ENCODE measurements at places on chromosomes 4 and X. TPM values are rescaled to one million over a fixed set of nuclear protein-coding genes. Genes with fewer than 3 reads are reported as not detected.
A peak's percentile ranks its signal among the peaks of the same experiment; 100 is the strongest.

RTL3 gene
- not detected for total RNA-seq

SLC6A14 gene
- total RNA-seq = not detected

GRCh38 chr4:76867880-76868655, 29.9 kb downstream of the SOWAHB start:
- peak; percentile 45 for DNase-seq
- no peak overlapping the region for H3K27ac ChIP-seq
- H3K4me1 ChIP-seq = no peaks in the 10 kb centered on the region
- no peak overlapping the region for H3K4me3 ChIP-seq
- H3K36me3 ChIP-seq = no peaks in the 10 kb centered on the region

DNA sequence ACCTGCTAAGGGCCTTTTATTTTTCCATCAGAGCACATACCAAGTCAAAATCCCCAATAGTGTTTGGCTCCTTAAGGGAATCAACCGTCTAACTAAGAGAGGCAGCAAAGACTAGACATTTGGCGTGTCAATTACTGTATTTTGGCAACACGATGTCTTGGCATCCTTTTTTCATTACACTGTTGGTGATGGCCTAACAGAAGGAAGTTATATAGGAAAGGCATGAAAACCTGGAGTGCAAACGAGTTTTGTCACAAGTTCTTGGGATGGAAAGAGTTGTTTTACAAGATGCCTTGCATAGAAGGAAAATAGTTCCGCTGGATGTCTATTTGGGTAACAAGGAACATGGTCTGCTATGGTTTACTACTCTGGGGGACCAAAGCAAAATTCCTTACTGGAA, 119.2 kb upstream of the TTC29 start:
- no peaks in the 10 kb centered on the region for H3K36me3 ChIP-seq
- H3K27me3 ChIP-seq = no peaks in the 10 kb centered on the region
- H3K4me3 ChIP-seq = no peak overlapping the region
- H3K27ac ChIP-seq = no peak overlapping the region

GRCh38 chr4:67687636-67688035, 13.3 kb downstream of the UBA6 start:
- no peaks in the 10 kb centered on the region for H3K4me1 ChIP-seq
- no peaks in the 10 kb centered on the region for H3K27me3 ChIP-seq
- H3K27ac ChIP-seq = no peak overlapping the region
- H3K4me3 ChIP-seq = no peak overlapping the region
- no peak for DNase-seq

- peaks cover 3% of the 10 kb centered on the region for H3K4me1 ChIP-seq
- no peak for DNase-seq
- H3K27ac ChIP-seq = no peak overlapping the region
- no peaks in the 10 kb centered on the region for H3K27me3 ChIP-seq
- no peak overlapping the region for H3K4me3 ChIP-seq
- H3K36me3 ChIP-seq = no peaks in the 10 kb centered on the region
Measured at GRCh38 chr4:174273930-174274329, 9.5 kb downstream of the FBXO8 start.

TMLHE gene
- 36.2 TPM for total RNA-seq

DNA sequence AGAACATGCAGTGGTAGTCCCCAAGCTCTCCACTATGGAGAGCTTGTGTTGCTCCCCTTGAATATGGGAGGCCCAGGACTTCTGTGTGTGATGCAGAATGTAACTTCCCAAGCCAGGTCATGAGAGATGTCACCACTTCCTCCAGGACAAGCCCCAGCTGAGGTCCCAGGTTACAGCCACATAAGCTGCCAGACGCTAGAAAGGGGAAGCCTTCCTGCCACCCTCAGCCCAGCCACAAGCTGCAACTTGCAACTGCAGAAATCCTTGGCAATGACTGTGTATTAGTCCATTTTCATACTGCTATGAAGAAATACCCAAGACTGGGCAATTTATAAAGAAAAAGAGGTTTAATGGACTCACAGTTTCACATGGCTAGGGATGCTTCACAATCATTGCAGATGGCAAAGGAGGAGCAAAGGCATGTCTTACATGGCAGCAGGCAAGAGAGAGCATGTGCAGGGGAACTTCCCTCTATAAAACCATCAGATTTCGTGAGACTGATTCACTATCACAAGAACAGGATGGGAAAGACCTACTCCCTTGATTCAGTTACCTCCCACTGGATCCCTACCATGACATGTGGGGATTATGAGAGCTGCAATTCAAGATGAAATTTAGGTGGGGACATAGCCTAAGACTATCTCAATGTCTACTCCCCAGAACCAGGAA, 91.5 kb upstream of the DHX15 start:
- H3K27me3 ChIP-seq = no peaks in the 10 kb centered on the region
- no peak overlapping the region for H3K27ac ChIP-seq
- no peak overlapping the region for H3K4me3 ChIP-seq

DNA sequence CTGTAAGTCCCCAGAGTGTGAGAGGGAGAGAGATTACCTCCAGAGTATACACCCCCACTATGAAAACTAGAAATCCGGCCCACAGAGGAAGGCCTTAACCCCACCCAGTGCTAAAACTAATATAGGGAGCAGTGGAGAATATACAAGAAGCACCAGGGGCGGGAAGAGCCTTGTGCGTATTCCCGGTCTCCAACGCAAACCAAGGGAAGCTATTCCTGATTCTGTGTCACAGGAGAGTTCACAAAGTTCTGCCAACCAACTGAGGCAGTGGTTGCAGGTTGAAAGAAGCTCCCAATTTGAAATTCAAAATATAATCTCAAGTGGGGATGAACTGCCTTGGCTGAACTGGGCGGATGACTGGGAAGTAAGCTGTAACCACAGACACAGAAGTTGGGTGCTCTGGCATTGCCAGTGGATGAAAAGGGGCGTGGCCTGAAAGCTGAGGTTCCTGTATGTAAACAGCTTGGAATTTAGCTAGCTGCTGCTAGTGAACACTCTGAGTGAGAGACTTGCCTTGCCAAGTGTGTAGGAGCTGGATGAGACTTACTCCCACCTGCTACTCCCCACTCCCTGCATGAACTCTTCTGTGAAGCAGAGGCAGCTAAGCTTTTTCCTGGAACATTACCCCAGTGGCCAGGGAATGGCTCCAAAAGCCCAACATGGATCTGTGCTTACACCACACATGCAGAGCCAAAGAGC, 32.7 kb downstream of the ELF2 start:
- no peak overlapping the region for H3K4me3 ChIP-seq
- peaks cover 16% of the 10 kb centered on the region for H3K4me1 ChIP-seq
- H3K27ac ChIP-seq = no peak overlapping the region
- no peak for DNase-seq

GRCh38 chr4:1084796-1085403, 28.5 kb downstream of the RNF212 start:
- H3K27me3 ChIP-seq = 0 out of 2 replicates have a peak, but pooled peaks cover 2% of the 10 kb centered on the region
- no peak overlapping the region for H3K4me3 ChIP-seq
- H3K27ac ChIP-seq = no peak overlapping the region
- peaks cover 27% of the 10 kb centered on the region for H3K4me1 ChIP-seq

GRCh38 chrX:108439961-108440696, 491 bp downstream of the COL4A5 start:
- H3K4me1 ChIP-seq = no peaks in the 10 kb centered on the region
- no peak overlapping the region for H3K27ac ChIP-seq
- H3K36me3 ChIP-seq = no peaks in the 10 kb centered on the region
- no peak overlapping the region for H3K4me3 ChIP-seq
- no peak for DNase-seq

- H3K4me1 ChIP-seq = no peaks in the 10 kb centered on the region
- no peaks in the 10 kb centered on the region for H3K36me3 ChIP-seq
- DNase-seq = no peak
- 0 out of 2 replicates have a peak, but pooled peaks cover 2% of the 10 kb centered on the region for H3K27me3 ChIP-seq
- no peak overlapping the region for H3K27ac ChIP-seq
Measured at GRCh38 chrX:13581554-13581953, 12.2 kb downstream of the EGFL6 start.

- no peak overlapping the region for H3K27ac ChIP-seq
- H3K27me3 ChIP-seq = no peaks in the 10 kb centered on the region
- H3K4me1 ChIP-seq = no peaks in the 10 kb centered on the region
- no peak overlapping the region for H3K4me3 ChIP-seq
Measured at GRCh38 chr4:124433500-124433899, 279.0 kb downstream of the ANKRD50 start.

CCDC160 gene
- not detected for total RNA-seq

SMAD1 gene
- not detected for total RNA-seq

- H3K27me3 ChIP-seq = no peaks in the 10 kb centered on the region
- no peak for DNase-seq
- H3K4me3 ChIP-seq = no peak overlapping the region
- no peak overlapping the region for H3K27ac ChIP-seq
Measured at GRCh38 chr4:29309050-29309449, 1411.1 kb upstream of the PCDH7 start.

RUFY3 gene
- total RNA-seq = 25.2 TPM

- no peak for DNase-seq
- no peak overlapping the region for H3K27ac ChIP-seq
- no peaks in the 10 kb centered on the region for H3K27me3 ChIP-seq
- no peak overlapping the region for H3K4me3 ChIP-seq
- no peaks in the 10 kb centered on the region for H3K4me1 ChIP-seq
- no peaks in the 10 kb centered on the region for H3K36me3 ChIP-seq
Measured at GRCh38 chrX:68867458-68868112, 38.8 kb downstream of the EFNB1 start.

GRCh38 chr4:20639346-20639745, 60.9 kb upstream of the PACRGL start:
- no peak overlapping the region for H3K4me3 ChIP-seq
- H3K36me3 ChIP-seq = no peaks in the 10 kb centered on the region
- DNase-seq = no peak
- H3K27me3 ChIP-seq = no peaks in the 10 kb centered on the region
- H3K4me1 ChIP-seq = no peaks in the 10 kb centered on the region

PROM1 gene
- 0.14 TPM for total RNA-seq

DNA sequence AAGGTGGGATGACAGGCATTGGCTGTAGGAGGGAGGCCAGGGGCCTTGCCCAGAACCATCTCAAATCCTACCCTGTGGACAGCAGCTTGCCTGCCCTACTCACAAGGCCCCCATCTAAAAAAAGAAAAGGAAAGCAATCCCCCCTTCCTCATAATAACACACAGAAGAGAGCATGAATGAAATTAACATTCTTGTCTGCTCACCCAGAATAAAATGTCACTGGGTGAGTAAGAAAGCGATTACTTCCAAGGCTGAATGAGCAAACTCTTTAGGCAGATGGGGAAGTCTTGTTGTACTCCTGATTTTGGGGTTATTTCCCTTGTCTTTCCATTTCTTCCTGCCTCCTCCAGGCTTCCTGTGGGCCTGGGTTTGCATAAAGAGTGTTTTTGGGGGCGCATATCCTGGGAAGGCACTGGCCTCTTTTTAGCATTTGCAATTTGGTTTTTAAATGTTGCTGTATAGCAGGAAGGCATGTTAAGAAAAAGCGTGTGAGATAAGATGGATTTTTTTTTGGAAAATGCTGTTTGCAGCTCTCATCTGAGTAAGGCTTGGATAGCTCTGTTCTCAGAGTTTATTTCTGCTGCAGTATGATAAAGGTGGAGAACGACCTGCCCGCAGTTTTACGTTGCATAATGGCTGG, 248.3 kb upstream of the GATB start:
- no peak overlapping the region for H3K27ac ChIP-seq
- H3K4me1 ChIP-seq = peaks cover 11% of the 10 kb centered on the region
- DNase-seq = no peak
- H3K4me3 ChIP-seq = no peak overlapping the region
- H3K27me3 ChIP-seq = no peaks in the 10 kb centered on the region

DNA sequence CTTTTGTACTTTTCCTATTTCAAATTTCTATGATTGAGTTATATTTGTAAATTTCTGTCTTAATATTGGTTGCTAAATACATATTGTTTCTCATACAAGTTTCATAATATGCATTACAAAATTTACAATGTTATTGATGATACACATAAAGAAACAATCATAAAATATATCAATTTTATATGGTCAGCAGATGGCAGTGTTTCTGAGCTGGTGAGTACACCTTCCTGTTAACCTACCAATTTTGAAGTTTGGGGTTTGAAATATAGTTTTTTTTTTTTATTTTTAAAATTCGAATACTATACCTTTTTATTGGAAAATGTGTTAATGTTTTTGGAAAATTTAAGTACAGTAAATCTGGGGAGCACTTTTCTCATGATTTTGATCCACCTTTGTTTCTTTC, 1953.1 kb upstream of the ADGRL3 start:
- H3K27me3 ChIP-seq = no peaks in the 10 kb centered on the region
- H3K4me3 ChIP-seq = no peak overlapping the region
- H3K4me1 ChIP-seq = no peaks in the 10 kb centered on the region
- no peaks in the 10 kb centered on the region for H3K36me3 ChIP-seq
- peak; percentile 44 for DNase-seq

- no peak for DNase-seq
- no peak overlapping the region for H3K27ac ChIP-seq
Measured at GRCh38 chr4:38624311-38624710, 39.7 kb upstream of the KLF3 start.

DNA sequence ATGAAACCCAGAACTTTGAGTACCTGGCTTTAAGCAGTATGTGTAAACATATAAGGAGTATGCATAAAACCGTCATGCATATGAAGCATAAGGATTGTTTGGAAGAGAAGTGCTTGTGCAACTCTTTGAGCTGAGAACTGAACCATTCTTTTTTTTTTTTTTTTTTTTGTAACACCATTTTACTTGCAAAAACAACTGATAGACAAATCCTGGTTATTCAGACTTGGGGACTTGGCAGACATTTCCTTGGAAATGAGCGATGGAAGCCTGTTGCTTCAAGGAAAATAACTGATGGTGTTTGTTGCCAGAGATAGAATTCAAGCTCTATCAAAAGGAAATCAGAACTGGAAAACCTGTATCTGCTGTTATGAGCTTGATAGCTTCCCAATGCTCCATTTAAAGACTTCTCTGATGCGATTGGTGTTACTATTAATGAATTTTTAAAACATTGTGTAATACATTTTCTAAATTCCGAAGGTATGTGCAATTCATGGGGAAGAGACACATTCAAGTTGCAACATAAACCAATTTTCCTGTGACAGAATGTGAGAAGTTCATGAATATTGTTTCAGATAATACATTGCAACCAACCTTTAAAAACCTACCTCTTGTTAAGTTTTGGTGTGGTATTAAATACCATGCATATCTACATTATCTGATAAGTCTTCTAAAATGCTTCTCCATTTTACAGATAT, 47.0 kb upstream of the FAT1 start:
- no peaks in the 10 kb centered on the region for H3K4me1 ChIP-seq
- no peak for DNase-seq
- no peak overlapping the region for H3K4me3 ChIP-seq

All from Karpas-422 (cell line).